ENCODE measurements at places on chromosomes 3 and 15. TPM values are rescaled to one million over a fixed set of nuclear protein-coding genes. Genes with fewer than 3 reads are reported as not detected.

The SLC6A11 gene
- not detected for total RNA-seq

The AADACL2 gene
- not detected for total RNA-seq

- DNase-seq, result no peak
Observed at GRCh38 chr3:174363256-174363655, 495.9 kb upstream of the NAALADL2 start.

DNA sequence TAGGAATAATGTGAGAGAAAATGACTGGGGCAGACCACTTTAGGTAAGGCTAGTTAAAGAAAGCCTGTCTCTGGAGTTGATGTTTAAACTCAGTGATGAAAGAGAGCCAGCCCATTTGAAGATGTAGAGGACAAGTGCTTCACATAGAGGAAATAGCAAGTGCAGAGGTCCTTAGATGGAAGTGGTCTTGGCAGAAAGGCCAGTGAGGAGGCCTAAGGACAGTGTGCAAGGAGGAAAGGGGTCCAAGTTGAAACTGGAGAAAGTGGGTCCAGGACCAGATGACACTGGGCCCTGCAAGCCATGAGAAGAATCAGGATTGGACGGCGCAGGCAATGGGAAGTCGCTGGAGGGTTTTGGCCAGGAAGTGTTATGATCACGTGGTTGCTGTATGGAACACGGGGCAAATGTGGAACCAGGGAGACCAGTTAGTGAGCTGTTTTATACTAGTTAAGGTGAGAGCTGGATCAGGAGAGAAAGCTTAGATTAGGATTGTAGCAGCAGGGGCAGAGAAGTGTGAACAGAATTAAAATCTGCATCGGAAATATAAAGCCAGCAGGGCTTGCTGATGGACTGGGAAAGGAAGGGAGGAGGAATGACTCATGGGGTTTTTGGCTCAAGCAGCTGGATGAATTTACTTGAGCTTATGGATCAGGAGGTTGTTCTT lies 48.0 kb upstream of the SCAANT1 start:
- DNase-seq, result peak; percentile 79

- peak; percentile 47 for DNase-seq
Observed at GRCh38 chr15:90571063-90571541, 41.4 kb downstream of the CRTC3 start.

DNA sequence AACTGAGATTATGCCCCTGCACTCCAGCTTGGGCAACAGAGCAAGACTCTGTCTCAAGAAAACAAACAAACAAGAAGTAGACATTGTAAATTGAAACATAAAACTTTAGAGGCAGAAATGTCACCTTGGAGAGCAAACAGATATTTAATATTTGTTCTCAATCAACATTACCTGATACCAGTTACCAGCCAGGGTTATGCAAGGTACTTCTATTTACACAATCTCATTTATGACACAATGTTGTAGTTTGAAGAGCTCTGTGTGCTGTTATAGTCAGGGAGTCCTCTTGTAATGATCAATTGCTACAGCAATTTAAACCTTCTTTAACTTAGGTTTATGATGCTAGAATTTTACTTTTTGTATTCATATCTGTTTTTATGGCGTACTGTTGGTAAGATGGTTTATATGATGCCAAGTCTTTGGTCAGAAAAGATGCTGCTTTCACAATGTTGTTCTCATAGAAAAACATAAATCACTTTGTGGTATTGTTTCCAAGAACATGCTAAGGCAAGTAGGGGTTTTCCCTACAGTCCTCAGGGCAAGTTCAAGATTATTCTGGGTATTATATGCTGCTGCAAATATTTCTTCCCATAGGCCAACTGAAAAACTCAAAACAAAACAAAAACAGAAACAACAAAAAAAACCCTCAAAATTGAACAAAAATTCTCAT lies 173.5 kb downstream of the TNIK start:
- peak; percentile 34 for DNase-seq

DNA sequence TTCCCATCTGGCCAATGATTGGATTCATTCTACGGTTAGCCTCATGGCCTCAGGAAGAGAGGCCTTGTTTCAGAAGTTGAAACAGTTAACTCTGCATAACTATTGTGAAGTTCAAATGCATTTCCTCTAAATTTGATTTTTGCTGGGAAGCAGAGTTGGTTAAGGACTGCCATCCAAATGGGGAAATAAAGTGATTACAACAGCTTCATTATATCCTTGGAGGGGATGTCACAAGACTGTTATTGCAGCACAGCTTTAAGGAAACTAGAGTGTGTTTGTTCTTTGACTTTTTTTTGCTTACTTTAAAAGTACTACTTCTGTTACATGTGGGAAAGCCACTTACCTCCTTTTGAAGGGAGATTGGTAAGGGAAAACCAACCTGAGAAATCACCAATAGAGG lies 164.8 kb downstream of the AKAP13 start:
- DNase-seq, result no peak

- DNase-seq, result no peak
Observed at GRCh38 chr3:71728632-71729342, 3.6 kb upstream of the EIF4E3 start.
